ENCODE measurements at places on chromosomes 3 and 15. TPM values are rescaled to one million over a fixed set of nuclear protein-coding genes. Genes with fewer than 3 reads are reported as not detected.
A peak's percentile ranks its signal among the peaks of the same experiment; 100 is the strongest.

DNA sequence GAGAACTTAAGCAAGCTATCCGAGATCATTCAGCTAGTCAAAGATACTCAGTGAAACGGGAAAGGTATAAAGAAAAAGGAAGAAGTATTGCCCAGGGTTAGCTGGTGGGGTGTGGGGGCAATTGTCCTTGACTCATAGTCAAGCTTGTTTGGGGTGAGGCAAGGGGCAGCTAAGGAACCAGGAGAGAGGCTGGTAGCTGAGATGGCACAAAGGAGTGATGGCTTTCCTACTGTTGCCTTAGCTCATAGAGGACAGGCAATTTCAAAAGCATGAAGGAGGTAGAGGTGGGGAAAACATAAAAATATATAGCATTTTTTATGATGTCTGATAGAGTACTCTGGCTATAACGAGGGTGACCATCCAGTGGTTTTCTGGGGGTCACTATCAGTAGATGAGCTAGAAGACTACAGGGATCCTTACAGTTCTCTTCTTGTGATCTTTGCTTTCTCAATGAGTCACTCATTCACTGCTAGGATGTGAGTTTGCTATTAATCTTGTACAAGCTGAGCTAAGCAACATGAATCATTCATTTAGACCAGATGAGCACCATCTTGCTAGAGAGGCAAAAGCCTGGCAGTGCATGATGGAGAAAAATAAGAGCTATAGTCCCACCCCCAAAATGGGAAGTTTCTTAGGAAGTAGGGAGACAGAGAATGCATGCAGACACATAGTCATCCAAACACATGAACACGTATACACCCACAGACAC is 207.1 kb upstream of the PFN2 start:
- DNase-seq: peak; percentile 44

MED12L gene
- total RNA-seq: 1.8 TPM

GRCh38 chr3:10106919-10107318 is 1.1 kb downstream of the FANCD2OS start:
- no peak for DNase-seq

COPS2 gene
- 88.4 TPM for total RNA-seq

PRKCD gene
- total RNA-seq: 0.80 TPM

DNA sequence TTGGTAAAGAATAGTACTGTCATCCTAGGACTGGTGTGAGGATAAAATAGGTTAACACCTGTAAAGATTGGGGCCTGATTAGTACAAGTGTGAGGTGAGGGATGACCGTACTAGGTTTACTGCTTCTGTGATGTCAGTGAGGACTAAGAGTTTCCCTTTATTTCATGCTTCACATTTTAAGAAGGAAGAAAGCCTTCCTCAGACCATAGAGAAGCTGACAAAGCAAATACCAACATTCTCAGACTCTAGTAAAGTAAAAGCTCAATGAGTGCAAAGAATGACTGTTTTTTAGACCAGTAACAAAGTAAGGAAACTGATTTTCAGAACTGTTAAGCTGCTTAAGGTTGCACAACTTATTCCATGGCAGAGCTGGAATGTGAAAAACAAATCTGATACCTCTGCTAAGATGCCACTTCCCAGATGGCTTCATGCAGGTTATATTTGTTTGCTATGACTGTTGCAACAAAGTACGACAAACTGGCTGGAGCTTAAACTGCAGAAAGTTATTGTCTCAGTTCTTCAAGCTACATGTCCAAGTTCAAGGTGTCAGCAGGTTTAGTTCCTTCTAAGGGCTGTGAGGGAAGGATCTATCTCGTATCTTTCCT is 354.9 kb downstream of the RSL24D1 start:
- DNase-seq: no peak

- DNase-seq: no peak
These were observed 21.9 kb downstream of the CYP8B1 start for GRCh38 chr3:42853739-42854302.

QTRT2 gene
- total RNA-seq: 37.0 TPM

DNA sequence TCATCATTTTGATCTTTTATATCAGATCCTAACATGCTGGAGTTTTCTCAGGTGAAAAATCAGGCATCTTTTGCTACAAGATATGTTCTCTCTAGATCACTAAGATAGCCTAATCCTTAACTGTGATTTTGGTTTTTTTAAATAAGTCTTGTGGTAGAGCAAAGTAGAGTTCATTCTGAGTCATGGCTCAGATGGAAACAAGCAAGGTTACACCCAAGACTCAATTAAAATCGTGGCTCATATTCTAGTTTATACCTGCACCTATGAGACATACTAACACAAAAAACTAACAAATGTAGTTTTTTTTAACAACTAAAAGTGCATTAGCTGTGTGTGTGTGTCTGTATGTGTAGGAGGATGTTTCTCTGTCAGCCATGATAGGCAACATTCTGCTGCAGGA is 428.2 kb downstream of the NLGN1 start:
- peak; percentile 37 for DNase-seq

ST3GAL6 gene
- 1.2 TPM for total RNA-seq

DNA sequence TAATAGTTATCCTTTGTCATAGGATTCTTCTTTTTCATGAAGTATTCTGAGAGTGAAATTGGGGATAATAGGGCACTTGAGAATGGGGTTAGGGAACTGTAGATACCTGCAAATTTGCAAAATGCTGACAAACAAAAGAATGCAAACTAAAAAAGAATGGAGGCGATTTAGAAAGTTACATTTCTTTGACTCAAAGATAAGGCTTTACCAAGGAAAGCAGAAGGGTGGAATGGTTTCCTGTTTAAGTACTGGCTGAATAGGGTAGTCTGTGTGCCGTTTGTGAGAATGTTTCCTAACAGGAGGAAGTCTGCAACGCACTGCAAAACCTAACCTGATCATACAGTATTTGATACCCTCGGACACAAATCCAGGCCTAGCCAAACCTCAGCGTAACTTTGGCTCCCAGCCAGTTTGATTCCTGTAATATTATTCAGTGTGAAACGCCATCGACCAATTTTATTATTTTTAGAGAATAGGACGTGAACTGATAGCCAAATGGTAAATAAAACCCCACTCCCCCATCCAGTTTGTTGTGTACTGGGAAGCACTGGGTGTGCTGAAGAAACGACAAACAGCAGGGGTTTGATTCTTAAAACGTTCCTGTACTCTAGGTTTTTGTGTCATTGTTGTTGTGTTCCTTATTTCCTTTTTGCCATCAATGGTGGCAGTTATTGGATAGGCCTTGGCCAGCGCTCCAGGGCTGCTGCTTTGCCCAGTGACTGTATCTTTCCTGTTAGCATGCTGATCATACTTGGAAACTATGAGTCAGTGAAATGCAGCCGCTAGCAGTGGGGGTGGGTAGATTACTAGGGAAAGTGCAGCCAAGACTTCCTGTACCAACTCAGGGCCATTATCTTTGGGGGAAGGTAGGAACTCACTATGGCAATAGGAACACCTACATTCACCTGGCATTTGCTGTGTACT is 148.0 kb upstream of the TBL1XR1 start:
- peak; percentile 96 for DNase-seq

GRCh38 chr3:187213616-187214015 is 16.3 kb downstream of the RTP1 start:
- no peak for DNase-seq

- no peak for DNase-seq
These were observed 720.6 kb upstream of the CBLB start for GRCh38 chr3:106589311-106589942.

SEMA7A gene
- 36.2 TPM for total RNA-seq

DNA sequence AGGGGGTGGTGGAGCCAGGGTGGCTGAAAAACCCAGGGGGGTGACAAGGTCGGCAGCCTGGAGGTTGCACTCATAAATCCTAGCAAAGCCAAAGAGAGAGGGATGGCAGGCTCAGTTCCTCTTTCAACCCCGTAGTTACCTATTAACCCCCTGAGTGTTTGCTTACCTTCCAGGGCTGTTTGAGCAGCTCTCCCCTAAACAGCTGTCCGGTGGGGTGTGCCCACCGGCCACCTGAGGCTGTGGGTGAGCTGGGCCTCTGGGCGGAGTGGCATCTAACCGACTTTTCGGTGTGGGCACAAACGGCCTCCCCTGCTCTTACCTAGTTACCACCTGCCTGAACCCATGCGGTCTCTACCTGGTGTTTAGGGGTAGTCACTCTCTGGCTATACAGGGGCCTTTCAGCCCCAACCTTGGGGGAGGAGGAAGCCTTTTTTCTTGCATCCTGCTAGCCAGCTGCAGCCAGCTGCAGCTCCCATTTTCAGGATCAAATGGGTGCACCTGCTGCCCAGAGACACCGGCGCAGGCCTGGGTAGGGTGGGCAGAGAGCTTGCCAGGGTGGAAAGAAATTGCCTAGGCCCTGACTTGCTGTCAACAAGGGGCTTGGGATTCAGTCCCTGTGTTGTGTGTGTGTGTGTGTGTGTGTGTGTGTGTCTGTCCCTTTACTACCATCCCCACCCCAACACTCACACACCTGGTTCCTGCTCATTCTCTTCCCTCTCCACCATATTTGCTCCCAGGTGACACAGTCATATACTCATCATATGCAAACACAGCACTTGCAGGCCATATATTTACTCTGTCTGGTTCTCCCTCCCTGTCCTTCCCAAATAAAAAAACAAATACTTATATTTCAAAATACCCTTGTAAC is 3.7 kb downstream of the DLL4 start:
- no peak for DNase-seq

CRABP1 gene
- total RNA-seq: 2.2 TPM

DNA sequence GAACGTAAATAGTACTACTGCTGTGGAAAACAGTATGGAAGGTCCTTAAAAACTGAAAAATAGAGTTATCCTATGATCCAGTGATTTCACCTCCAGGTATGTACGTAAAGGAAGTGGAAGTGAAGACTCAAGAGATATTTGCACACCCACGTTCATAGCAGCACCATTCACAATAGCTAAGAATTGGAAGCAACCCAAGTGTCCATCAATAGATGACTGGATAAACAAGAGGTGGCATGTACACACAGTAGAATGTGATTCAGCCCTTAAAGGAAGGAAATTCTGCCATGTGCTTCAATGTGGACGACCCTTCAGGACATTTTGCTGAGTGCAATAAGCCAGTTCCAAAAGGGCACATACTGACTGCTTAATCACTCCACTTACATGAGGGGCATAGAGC is 188.3 kb downstream of the APBA2 start:
- no peak for DNase-seq

DNA sequence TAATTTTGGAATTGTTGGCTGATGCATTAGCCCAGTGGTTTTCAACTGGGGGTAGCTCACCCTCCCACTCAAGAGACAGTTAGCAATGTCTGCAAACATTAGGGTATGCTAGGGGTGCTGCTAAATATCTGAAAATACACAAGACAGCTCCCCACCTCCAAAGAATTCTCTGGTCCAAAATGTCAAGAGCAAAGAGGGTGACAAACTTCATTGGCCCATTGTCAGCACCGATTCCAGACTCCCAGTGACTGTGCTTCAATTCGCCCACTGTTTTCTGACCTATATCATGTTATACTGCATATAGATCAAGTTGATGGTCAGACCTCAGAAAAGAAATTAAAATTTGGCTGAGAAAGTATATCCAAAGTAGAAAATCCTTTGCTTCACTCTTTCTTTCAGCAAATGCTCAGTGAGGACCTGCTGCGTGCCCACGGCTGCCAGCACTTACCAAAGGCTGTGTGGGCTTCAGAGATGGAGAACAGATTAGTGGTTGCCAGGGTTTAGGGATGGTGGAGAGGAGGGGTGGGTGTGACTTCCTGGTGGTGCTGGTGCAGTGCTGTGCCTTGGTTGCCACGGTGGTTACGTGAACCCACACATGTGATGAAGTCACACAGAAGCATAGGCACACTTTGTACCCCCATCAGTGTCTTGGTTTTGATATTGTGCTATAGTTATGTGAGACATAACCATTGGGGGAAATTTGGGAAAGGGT is 204.0 kb downstream of the PLCL2 start:
- no peak for DNase-seq

DNA sequence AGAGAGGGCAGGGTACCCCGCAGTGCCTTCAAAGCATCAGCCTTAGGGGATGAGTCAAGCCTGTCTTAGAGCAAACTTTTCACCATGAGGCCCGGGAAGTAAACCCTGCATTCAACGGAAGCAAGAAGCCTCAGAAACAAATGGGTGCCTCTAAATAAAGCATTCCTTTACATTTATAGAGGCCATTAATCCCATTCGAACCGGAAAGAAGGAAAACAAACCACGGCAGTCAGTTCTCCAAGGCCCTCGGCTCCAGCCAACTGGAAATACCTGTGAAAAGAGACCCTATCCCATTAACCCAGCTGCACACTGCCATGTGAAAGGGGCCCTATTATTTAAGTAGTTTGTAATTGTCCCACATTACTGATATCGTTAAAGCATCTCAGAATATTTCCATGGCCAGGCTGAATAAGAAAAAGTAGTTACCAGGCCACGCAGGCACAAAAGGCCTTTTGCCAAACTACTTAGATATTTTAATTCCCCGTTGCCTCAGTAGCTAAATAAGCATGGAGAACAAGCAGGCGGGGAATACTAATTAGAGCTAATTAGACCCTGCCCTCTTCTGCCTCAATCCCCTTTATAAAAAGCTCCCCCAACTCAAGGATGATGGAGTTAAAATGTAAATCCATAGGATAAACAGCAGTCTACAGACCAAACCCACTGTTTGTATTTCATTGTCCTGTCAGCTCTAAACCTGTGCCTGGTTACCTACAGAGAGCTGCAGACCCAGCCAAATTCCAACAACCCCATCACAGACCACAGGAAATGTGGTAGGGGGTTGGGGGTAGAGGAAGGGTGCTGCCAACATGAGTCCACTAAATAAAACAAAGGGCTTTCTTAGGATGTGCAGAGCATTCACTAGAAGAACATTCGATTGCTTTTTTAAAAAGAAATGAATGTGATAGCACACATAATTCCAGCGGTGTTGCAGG is 4.1 kb downstream of the ITGB5 start:
- DNase-seq: peak; percentile 40

GRCh38 chr3:60017631-60018030 is 967.8 kb upstream of the CFAP20DC start:
- no peak for DNase-seq

DOCK3 gene
- total RNA-seq: 0.36 TPM

- DNase-seq: no peak
These were observed 1.7 kb downstream of the P2RY14 start for GRCh38 chr3:151276687-151277042.

AADAC gene
- not detected for total RNA-seq

SLC22A13 gene
- 0.91 TPM for total RNA-seq

GRCh38 chr3:128489927-128490649 is 2.9 kb downstream of the GATA2 start:
- DNase-seq: peak; percentile 63

DNA sequence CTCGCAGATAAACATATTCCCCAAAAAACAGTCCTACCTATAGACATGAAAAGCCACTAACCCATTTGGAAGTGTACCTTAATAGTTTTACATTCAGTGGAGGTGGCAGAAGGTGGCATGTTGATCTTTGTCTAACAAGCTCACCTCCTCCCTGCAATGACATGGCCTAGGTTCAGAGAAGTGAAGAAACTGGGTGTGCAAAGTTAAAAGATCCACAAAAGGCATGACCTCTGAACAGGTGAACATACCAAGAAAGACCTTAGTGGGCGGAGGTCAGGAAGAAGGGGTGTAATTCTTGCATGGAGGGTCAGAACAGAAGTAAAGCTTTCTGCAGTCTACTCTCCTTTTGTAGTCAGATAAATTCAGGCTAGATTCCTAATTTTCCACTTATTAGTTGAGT is 822 bp downstream of the MRPL3 start:
- no peak for DNase-seq

All from Daoy (cell line).